ENCODE measurements at places on chromosomes 4 and X. TPM values are rescaled to one million over a fixed set of nuclear protein-coding genes. Genes with fewer than 3 reads are reported as not detected.
A peak's percentile ranks its signal among the peaks of the same experiment; 100 is the strongest.

DNA sequence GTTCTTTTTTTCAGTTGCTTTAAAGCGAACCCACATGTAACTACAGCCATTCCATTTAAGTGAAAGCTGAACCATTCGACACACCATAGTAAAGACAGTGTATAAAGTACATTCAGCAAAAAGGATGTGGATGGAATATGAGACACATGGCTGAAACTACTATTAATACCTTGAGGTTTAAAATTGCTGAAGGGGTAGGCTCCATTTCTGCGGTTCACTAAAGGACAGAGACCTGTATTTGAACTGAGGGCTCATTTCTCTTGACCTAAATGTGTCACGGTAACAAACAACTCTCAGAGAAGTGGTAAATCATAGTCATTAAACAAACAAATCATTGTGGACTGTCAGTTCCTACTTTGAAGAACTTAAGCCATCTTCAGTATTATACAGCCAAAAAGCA, 1085.6 kb upstream of the TENM3 start:
- DNase-seq, result no peak

DNA sequence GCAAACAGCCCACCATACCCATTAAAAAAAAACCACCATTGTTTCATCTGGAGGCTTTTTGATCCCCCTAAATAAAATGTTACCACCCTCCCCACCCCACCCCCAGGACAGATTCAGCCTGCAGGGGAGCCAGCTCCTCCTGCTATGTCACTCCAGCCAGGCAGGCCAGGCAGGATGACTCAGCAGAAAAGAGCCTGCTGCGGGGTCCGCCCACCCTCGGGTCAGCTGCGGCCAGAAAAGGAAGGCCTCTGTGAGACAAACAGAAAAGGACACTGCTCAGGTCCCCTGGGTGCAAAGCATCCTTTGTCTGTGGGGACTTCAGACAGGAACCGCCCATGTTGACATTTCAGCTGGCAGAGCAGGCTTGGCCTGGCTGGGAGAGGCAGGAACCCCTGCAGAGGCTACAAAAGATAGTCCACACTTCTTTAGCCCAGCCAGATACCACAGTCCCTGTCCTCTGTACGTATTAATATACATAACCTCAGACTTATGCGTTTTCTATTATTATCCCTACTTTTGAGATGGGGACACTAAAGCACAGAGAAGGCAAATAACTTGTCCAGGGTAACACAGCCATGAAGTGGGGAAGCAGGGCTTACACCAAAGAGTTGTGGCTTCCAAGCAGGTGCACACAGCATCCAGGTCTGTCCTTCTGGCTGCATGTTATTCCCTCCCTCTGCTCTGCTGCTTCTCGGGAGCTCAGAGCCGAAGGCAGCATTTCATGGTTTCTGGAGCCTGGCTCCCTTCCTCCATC, 147.7 kb downstream of the CPEB2 start:
- peak; percentile 90 for DNase-seq

DNA sequence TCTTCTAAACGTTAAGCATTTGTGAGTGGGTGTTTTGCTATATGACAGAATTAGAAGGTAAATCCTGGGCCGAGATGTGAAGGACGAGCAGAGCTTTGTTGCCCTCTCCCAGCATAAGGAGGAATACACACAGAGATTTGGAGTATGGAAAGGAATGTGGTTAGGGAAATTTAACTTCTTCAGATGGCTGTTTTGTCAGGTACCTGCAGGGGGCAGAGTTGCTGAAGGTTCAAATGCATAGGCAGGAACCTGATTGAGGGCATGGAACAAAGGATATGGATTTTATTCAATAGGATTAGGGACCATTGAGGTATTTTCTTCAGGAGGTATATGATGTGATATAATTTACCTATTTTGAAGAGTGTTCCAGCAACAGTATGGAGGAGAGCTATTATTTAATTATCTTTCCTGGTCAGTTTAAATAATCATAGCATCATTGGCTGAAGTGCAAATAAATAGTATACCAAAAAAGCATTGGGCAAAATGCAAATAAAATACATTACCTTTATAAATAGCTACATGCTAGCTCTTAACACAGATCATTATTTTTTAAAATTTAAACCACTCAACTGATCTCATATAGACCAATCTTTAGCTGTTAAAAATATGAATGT, 143.6 kb downstream of the SLIT2 start:
- peak; percentile 41 for DNase-seq

DNA sequence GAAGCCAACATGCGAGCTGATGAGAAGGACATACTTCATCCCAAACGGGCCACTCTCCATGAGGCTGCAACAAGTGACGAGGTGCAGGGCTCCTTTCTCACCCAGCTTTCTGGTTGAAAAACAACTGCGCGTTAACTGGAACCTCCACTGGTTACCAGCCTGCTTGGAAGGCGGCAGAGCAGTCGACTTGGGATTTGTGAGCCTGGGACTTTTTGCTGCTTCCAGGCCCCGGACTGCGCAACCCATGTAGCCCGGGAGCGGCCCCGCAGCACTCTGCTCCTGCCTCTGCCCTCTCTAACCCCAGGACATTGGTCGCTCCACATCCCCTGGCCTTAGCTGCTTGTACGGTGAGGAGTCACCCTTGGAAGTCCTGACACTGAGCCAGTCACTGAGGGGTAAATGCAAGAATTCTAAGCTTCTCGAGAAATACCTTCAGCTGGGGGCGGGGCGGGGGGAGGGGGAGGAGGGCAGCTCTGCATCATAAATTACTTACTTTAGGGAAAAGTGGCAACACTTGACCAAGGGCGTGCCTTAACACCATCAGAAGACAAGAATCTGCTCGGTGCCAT, 72.7 kb downstream of the MTMR1 start:
- no peak for DNase-seq

Gene ENPEP
- polyA plus RNA-seq, result 0.44 TPM

GRCh38 chr4:20249333-20249732, 2.4 kb upstream of the SLIT2 start:
- peak; percentile 76 for DNase-seq

GRCh38 chr4:181006499-181007260, 1236.5 kb upstream of the TENM3 start:
- DNase-seq, result peak; percentile 42

Gene GAB1
- polyA plus RNA-seq, result 2.0 TPM

GRCh38 chrX:40078489-40079227, 19.1 kb downstream of the BCOR start:
- DNase-seq, result peak; percentile 45

Gene BEX3
- polyA plus RNA-seq, result 300 TPM

Gene MFAP3L
- polyA plus RNA-seq, result 6.4 TPM

- DNase-seq, result no peak
Observed at GRCh38 chr4:126812076-126812475, 820.7 kb upstream of the INTU start.

Gene CCSER1
- not detected for polyA plus RNA-seq

Gene TEX13B
- not detected for polyA plus RNA-seq

GRCh38 chr4:183636923-183637322, 22.1 kb downstream of the RWDD4 start:
- peak; percentile 18 for DNase-seq

DNA sequence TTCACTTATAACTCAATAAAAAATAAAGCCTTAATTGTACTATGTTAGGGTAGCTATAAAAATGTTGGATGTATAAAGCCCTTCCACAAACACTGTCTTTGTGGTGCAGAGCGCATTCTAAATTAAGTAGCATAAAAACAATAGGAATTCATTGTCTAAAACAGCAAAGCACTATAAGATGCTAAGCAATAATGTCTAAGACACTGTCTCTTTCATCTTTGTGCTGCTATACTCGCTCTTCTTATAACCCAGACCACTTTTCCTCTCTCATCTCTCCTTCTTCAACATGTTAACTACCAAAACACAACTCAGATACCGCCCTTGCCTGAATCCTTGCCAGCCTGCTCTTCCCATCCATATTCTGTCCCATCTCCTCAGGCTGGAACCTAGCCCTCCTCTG, 170.0 kb downstream of the CENPC start:
- DNase-seq, result no peak

DNA sequence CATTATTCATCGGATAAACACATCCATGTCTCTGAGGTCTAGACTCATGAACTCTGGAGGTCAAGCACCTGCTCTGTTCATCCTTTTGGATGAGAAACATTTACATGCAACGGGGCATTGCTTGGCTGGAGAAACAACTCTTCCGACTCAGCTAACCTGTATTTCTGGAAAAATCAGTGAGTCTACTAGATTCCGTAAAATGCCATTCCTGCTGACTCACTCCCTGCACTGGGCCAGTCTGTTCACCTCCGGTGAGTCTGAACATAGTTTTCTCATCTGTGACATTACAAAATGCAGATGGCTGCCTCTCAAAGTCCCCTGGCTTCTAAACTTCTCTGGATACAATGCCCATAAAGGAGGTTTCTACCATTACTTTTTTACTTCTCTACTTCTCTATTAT, 185.7 kb upstream of the HS3ST1 start:
- no peak for DNase-seq

DNA sequence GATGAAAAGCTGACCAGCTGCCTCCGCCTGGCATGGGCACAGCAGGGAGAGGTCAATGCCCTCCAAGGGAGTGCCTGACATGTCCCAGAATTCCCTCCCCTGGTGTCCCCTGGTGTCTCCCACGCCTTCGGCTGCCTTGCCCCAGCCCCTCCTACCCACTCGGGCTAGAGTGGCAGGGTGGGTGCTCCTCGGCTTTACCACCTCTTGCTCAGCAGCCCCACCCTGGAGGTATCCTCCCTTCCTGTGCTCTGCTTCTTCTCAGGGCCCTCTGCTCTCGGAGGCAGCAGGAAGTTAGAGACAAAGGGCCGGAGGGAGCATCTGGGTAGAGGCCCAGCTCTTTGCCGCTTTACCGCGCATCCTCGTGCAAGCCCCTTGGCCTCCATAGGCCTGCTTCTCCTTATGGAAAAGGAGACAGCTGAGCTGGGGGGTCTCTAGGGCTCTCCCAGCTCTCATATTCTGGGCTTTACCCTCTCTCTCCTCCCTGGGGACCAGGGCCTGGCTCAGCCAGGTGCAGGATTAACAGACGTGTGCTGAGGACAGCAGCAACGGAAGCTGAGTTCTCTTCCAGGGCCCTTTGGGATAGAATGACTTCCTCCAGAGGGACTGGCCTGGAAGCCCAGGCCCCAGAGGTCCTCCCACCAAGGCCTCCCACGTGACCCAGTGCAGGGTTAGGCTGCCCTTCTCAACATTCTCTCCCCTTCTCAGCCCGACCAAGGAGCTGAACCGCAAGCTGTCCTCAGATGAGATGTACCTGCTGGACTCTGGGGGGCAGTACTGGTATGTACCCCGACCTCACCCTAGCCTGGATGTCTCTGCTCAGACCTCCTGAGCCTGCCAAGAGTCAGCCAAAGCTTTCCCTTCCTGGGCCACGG, 17.2 kb downstream of the XPNPEP2 start:
- no peak for DNase-seq

Gene EXOC1
- polyA plus RNA-seq, result 33.2 TPM

Data from GM23248 (cell line).